Stimulated activated naive CD8-positive, alpha-beta T cell treated with anti-CD3 and anti-CD28 coated beads, Interleukin-15, Interleukin-2, amounts not matched to agents 100 U/mL and 50 U/mL, for 24 hours (primary cell): ENCODE measurements at places on chromosomes 3 and 15.

- DNase-seq = no peak
Observed at GRCh38 chr3:178844916-178845315, 226.7 kb downstream of the ZMAT3 start.

DNA sequence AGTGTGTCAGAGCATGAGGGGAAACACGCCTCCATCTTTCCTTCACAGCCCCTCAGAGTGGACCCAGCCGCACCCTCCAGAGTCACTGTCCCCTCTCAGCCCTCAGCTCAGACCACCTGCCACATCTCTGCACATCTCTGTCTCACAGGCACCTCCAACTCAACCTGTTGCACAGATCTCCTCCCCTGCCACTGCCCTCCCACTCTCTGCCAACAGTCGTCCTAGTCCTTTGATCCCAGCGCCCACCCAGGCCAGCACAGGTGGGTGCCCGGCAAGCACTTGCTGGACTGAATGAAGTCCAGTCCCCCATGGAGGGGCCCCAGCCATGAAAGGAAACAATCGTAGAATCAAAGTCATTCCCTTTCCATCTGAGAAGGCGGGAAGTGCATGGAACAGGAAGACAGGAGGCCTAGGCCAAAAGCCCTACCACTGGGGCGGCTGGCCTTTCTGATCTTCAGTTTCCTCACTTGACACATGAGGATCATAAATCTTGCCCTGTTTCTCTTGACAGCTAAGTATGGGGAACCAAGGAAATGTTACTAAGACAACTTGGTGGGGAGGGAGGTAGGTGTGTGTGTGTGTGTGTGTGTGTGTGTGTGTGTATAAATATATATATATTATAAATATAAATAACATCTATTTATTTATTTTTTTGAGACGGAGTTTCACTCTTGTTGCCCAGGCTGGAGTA, 28.1 kb downstream of the HCN4 start:
- no peak for DNase-seq

DNA sequence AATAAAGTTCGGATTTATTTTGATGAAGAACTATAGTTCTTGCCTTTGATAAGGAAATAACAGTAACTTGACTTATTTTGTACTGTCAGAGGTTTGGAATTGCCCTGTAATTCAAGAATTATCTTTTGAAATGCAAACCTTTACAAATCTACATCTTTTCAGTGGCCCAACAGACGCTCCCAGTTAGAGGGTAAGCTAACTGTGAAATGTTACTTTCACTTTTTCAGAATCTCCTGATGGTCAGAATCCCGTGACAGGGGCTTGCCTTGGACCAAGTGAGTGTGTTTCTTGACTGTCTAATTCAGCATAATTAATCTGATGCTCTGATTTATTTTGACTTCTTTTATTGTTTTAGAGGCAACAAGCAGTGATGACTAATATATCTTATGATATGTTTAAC, 262.5 kb downstream of the PLOD2 start:
- DNase-seq = no peak

GRCh38 chr3:131540821-131541220, 38.0 kb upstream of the MRPL3 start:
- DNase-seq = no peak

DNA sequence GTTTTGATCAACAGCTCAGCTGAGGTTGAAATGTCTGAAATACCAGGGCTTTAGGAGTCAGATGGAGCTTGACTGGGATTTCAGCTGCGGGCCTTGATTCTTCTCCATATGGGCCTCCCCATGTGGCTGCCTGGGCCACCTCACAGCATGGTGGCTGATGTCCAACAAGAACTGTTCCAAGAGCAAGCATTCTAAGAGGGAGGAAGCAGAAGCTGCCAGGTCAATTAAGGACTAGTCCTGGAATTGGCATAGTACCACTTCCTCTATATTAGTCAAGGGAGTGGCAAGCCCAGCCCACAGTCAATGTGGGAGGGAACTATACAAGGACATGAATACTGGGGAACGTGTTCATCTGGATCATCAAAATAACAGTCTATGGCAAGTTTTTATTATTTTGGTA, 181.7 kb upstream of the ANKRD28 start:
- DNase-seq = no peak

DNA sequence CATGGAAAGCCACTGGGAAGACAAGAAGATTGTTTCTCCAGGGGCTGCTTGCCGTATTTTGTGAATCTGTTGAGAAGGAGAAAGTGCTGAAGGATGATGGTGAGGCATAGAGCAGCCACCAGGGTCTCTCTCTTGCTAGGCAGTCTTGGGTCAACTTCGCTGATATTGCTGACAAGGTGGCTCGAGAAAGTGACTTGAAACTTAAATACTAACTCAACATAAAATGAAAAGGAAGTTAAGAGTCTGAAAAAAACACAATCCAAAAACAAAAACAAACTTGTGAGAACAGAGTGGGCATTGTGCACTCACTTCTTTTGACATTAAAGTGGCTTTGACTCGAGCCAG, 90.1 kb downstream of the CHST2 start:
- DNase-seq = no peak

DNA sequence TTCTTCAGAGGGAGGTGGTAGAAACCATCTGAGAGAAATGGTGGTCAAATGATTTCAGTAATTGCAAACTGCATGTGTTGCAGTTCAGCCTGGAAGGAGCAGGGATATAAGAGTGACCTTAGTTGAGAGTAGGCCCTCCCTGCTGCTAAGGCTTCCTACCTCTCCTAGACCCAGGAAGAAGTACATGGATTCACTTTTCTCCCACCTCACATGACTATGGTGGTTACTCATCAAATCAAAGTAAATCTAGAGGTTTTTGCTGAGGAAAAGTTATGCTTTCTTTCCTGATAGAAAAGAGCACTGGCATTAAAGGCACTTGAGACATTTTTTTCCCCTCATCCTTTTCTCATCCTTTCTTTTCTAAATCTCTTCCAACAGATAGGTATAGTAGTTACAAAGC, 43.2 kb upstream of the LEKR1 start:
- DNase-seq = no peak

DNA sequence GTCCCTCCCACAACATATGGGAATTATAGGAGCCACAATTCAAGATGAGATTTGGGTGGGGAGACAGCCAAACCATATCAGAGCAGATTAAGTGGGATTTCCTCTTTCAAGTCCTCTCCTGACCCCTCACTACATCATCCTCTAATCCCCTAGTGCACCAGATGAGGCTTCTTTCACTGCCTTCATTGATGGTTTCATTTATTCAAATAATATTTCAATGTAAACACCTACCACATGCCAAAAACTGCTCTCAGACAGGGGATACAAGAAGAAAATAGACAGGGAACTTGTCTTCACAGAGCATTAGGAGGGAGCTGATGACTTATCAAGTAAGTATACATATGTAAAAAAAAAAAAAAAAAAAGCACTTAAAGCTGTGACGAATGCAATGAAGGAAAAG, 180.2 kb downstream of the NTRK3 start:
- DNase-seq = no peak
